Sigmoid colon (tissue), 7 donors: ENCODE measurements at places on chromosomes 2 and 18.

DNA sequence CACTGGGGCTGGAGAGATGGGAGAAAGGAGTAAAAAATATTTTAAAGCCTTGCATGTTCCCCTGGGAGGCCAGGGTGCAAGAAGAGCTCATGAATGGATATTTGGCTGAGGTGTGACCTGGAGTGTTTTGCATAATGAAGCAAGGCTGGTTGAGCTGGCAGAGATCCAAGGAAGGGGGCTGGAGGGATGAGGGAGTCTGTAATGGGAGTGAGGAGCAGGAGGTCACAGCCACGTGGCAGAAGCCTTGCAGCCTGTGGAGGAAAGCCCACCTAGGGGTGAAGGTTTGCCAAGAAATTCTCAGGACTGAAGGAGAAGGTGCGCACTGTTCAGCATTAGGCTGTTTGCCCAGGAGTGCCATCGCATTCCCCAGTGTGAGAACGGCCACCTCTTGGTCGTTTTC, 40.3 kb upstream of the ATP8B1 start:
- DNase-seq = no peak

- DNase-seq = no peak
Measured at GRCh38 chr2:176691471-176691870, 422.2 kb downstream of the MTX2 start.

GRCh38 chr18:13374468-13375301, 156.1 kb downstream of the LDLRAD4 start:
- DNase-seq = peak; percentile 58

DNA sequence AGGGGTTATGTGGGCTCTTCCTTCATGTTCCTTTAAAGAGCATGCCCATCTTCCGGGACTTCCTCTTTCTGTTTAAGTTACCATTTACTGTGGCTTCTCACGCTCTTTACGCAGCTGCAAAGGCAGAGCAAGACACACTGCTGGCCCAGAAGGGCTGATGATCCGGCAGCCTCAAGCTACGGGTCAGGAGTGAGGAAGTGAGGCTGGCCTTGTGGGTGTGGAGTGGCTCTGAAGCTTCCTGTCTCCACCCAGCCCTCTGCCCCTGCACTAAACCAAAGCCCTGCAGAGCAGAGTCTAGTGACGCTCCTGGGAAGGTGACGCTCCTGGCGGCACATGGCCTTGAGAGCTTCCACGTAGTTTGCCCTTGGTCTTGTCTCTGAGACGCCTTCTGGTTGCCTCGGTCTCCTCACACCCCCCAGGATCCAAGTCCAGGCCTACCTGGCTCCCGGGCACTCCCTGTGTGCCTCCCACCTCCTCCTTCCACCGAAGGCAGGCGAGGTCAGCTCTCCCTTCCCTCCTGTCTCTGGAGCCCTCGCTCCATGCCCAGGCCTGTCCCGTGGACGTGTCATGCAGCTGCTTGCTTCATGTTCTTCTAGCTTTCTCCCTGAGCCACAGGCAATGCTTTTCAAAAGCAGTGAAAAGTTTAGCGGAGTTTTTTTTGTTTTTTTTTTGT, 50.3 kb downstream of the ARL4C start:
- DNase-seq = peak; percentile 83

GRCh38 chr2:60717691-60718090, 38.4 kb upstream of the PAPOLG start:
- DNase-seq = no peak

DNA sequence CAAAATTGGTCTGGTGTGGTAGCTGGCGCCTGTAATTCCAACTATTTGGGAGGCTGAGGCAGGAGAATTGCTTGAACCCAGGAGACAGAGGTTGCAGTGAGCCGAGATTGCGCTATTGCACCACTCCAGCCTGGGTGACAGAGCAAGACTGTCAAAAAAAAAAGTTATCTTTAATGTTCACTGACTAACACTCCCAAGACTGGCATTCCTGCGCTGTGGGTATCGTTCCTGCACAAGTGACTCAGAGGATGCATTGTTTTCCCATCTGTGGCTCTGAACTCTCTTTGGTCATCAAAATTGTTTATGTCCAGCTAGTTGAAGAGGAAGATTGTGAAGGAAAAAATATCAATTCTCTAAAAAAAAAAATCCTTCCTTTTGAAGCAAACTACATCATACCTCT, 539.0 kb downstream of the SOX11 start:
- DNase-seq = no peak
